ENCODE measurements at places on chromosomes 5 and 9.

GRCh38 chr9:31253800-31254762 lies 1130.4 kb upstream of the ACO1 start:
- H3K36me3 ChIP-seq = no peaks in the 10 kb centered on the region
- no peaks in the 10 kb centered on the region for H3K27me3 ChIP-seq
- no peak overlapping the region for H3K27ac ChIP-seq
- no peak overlapping the region for H3K4me3 ChIP-seq

DNA sequence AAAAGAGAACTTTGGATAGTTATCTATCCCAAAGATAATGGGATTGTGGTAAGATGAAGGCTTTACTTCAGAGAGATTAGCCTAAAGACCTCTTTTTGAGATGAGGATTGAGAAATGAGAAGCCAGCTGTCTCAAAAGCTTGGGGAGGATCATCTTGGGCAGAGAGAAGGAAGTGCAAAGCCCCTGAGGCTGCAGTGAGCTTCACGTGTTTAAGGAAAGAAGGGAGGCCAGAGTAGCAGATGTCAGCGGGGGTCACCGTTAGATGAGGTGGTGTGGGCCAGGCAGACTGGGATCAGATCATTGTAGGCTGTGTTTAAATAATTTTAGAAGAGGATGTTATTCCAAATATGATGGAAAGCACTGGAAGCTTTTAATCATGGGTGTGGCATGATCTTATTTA lies 270.1 kb downstream of the ARHGEF28 start:
- peaks cover 5% of the 10 kb centered on the region for H3K27me3 ChIP-seq
- peaks cover 4% of the 10 kb centered on the region for H3K4me1 ChIP-seq
- H3K36me3 ChIP-seq = no peaks in the 10 kb centered on the region

GRCh38 chr5:966941-967340 lies 41.7 kb upstream of the NKD2 start:
- no peak for DNase-seq
- peaks cover 39% of the 10 kb centered on the region for H3K27me3 ChIP-seq
- no peak overlapping the region for H3K4me3 ChIP-seq
- H3K36me3 ChIP-seq = no peaks in the 10 kb centered on the region
- H3K4me1 ChIP-seq = peaks cover 11% of the 10 kb centered on the region
- H3K27ac ChIP-seq = no peak overlapping the region

DNA sequence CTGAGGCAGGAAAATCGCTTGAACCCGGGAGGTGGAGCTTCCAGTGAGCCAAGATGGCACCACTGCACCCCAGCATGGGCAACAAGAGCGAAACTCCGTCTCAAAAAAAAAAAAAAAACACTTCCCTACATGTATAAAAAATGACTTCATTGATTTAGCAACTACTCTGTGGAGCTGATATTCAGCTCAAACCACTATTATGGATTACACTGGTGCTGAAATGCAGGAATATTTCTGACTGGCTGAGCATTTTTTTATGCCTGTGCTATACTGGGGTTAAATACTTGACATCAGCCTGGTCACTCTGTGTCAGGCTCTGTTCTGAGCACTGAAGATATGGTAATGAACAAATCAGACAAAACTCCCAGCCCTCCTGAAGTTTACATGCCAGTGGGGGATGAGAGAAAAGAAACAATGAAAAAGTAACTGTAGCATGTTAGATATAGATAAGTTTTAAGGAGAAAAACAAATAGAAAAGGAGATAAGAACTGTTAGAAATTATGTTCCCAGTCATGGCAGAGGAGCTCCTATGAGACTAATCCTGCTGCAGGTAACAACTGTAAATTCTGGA lies 22.6 kb upstream of the TTC39B start:
- H3K36me3 ChIP-seq = peaks cover 4% of the 10 kb centered on the region
- no peak overlapping the region for H3K4me3 ChIP-seq
- H3K4me1 ChIP-seq = no peaks in the 10 kb centered on the region
- DNase-seq = no peak
- H3K27ac ChIP-seq = no peak overlapping the region
- peaks cover 10% of the 10 kb centered on the region for H3K27me3 ChIP-seq

DNA sequence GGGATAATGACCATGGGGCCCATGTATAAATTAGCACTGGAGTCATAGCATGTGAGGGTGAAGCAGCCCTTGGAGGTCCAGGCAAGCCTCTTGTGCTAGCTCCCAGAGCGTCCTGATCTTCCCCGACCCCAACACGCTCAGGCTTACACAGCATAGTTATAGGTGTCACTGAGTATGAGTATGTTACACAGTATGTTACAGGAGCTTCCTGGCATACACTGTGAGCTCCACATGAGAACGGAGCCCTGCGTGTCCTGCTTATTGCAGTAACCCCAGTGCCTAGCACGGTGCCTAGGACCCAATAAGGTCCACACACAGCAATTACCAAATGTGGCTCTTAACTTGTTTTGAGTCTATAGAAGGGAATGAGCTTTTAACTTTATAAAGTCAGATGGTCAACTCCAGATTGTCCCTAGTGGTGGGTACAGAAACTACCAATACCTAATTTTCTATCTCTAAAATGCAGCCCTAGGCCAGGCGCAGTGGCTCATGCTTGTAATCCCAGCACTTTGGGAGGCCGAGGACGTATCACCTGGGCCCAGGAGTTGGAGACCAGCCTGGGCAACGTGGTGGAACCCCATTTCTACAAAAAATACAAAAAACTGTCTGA lies 64.1 kb downstream of the PLAC8L1 start:
- H3K4me1 ChIP-seq = peaks cover 8% of the 10 kb centered on the region
- peaks cover 5% of the 10 kb centered on the region for H3K27me3 ChIP-seq
- no peak for DNase-seq
- no peaks in the 10 kb centered on the region for H3K36me3 ChIP-seq
- H3K4me3 ChIP-seq = no peak overlapping the region
- H3K27ac ChIP-seq = no peak overlapping the region

DNA sequence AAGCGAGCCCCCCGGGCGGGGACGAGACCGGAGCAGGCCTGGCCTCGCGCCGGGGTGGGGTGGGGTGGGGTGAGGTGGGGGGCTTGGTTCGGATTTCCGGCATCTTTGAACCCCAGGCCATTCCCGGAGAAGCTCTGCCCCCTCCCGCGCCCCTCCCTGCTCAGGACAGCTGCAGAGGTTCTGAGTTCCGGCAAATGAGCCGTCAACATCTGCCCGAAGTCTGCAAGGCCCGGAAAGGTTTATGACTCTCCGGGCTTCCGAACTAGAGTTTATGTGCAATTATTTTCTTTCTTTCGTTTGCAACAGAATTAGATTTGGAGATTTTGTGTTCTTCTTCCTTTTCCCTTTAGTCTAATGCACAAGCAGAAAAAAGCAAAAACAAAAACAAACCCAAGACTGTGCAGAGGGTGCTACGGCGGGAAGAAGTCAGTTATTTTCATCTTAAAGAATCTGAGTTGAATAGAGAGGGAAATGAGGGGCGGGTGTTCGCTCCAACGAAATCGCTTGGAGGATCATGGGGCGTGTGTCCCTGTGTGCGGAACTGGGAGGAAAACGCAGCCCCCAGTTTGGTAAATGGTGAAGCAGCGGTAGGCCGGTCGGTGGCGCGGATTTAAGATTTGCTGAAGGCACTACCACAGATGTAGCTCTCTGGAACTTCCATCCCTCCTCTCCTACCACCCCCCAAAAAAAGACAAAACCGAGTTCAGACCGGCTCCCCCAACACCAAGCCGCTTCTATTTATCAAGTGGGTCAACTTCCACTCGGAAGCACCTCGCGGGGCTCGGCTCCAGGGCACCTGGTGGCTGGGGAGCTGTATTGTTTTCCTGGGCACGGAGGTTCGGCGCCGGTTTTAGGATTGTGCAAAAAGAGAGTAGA lies 4.8 kb downstream of the LHX2 start:
- H3K36me3 ChIP-seq = peaks cover 20% of the 10 kb centered on the region
- H3K4me3 ChIP-seq = peak overlapping the region; percentile 71
- H3K27ac ChIP-seq = no peak overlapping the region
- H3K27me3 ChIP-seq = peaks cover 38% of the 10 kb centered on the region
- peaks cover 22% of the 10 kb centered on the region for H3K4me1 ChIP-seq

DNA sequence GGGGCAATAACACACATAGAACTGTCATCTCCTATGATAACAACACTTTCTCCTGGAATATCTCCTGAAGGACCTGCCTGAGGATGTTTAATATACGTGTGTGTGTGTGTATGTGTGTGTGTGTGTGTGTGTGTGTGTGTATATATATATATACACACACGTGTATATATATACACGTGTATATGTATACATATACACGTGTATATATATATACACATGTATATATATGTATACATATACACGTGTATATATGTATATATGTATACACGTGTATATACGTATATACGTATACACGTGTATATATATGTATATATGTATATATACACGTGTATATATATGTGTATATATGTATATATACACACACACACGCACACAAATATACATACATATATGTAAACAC lies 27.5 kb downstream of the CDH18 start:
- no peak for DNase-seq
- no peak overlapping the region for H3K4me3 ChIP-seq

GRCh38 chr5:44245935-44246334 lies 143.3 kb downstream of the FGF10 start:
- DNase-seq = no peak
- H3K36me3 ChIP-seq = peaks cover 10% of the 10 kb centered on the region
- H3K4me3 ChIP-seq = no peak overlapping the region
- H3K27me3 ChIP-seq = no peaks in the 10 kb centered on the region

DNA sequence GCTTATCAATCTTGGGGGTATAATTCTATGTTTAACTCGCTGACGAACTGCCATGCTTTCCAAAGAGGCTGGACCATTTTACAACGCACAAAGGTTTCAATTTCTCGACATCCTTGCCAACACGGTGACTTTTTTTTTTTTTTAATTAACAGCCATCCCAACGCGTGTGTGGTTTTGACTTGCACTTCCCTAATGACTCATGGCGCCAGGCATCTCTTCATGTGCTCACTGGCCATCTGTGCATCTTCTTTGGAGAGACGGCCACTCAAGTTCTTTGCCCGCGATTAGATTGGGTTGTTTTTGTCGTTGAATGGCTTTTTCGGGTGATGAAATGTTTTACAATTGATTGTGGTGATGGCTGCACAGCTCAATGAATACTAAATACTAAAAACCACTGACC lies 12.5 kb upstream of the CARD9 start:
- H3K27ac ChIP-seq = peak overlapping the region; percentile 17
- DNase-seq = no peak
- peak overlapping the region; percentile 73 for H3K4me3 ChIP-seq

DNA sequence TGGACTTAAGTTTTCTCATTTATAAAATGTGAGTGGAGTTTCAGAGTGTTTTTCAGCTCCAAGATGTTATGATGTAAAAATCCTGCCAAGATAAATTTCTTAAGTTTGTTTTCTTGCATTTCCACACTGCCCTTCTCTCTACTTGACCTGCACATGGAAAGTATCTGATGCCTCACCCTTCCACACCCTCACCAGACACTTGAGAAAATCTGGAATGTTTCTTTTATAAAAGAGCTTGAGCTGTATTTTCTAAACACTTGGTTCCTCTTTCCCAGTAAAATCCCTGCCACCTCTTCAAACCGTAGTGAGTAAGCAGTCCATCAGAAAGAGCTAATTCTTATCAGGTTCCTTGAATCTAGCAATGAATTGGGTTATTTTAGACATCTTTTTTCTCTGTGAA lies 42.9 kb downstream of the FOXD1 start:
- H3K27ac ChIP-seq = no peak overlapping the region
- peaks cover 41% of the 10 kb centered on the region for H3K27me3 ChIP-seq
- H3K4me1 ChIP-seq = no peaks in the 10 kb centered on the region
- H3K36me3 ChIP-seq = no peaks in the 10 kb centered on the region
- no peak for DNase-seq

- H3K27me3 ChIP-seq = peaks cover 3% of the 10 kb centered on the region
- DNase-seq = no peak
- H3K4me3 ChIP-seq = peak overlapping the region; percentile 92
- H3K27ac ChIP-seq = peak overlapping the region; percentile 77
Observed at GRCh38 chr5:77031891-77032290, 1.7 kb downstream of the AGGF1 start.

GRCh38 chr9:114456929-114457328 lies 48.3 kb downstream of the WHRN start:
- no peak overlapping the region for H3K27ac ChIP-seq
- H3K4me1 ChIP-seq = no peaks in the 10 kb centered on the region
- H3K36me3 ChIP-seq = no peaks in the 10 kb centered on the region
- H3K4me3 ChIP-seq = no peak overlapping the region
- no peaks in the 10 kb centered on the region for H3K27me3 ChIP-seq

GRCh38 chr9:21854594-21854993 lies 52.2 kb downstream of the MTAP start:
- H3K36me3 ChIP-seq = peaks cover 21% of the 10 kb centered on the region
- H3K27ac ChIP-seq = no peak overlapping the region
- no peaks in the 10 kb centered on the region for H3K27me3 ChIP-seq

DNA sequence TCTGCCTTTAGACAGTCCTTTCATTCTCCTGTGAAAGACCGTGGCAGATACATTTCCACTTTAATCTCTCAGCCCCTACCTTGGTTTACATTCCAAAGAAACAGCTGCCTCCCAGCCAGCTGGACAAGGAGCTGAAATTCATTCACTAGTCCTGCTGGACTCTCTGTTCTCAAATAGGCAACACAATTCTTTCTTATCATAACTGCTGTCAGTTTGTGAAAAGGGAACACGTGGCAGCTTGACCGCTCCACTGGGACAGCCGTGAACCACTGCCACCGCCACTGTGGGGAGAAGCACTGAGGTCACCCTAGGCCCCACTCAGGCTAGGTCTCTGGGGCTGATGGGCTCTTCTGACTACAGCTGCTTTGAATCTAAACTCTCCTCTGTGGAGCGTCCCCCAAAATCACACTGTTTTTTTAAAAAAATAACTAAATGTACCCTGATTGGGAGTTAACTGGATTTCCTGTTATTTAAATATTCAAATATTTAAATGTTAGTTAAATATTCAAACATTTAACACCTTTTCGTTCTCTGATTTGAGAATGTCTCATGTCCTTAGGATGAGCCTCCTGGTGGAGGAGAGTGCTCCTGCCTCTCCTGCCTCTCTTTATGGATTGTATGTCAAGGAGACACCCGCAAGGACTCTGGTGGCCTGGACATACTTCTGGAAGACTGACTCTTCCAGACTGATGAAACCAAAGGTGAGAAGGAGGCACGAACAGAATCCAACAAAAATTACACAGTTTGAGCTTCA lies 120.1 kb downstream of the BOD1 start:
- peaks cover 14% of the 10 kb centered on the region for H3K27me3 ChIP-seq
- no peaks in the 10 kb centered on the region for H3K4me1 ChIP-seq
- no peak overlapping the region for H3K27ac ChIP-seq
- DNase-seq = no peak
- no peak overlapping the region for H3K4me3 ChIP-seq

- no peaks in the 10 kb centered on the region for H3K4me1 ChIP-seq
- peaks cover 11% of the 10 kb centered on the region for H3K27me3 ChIP-seq
- H3K4me3 ChIP-seq = no peak overlapping the region
- no peaks in the 10 kb centered on the region for H3K36me3 ChIP-seq
- DNase-seq = no peak
- no peak overlapping the region for H3K27ac ChIP-seq
Observed at GRCh38 chr9:84153885-84154284, 173.3 kb downstream of the RMI1 start.

DNA sequence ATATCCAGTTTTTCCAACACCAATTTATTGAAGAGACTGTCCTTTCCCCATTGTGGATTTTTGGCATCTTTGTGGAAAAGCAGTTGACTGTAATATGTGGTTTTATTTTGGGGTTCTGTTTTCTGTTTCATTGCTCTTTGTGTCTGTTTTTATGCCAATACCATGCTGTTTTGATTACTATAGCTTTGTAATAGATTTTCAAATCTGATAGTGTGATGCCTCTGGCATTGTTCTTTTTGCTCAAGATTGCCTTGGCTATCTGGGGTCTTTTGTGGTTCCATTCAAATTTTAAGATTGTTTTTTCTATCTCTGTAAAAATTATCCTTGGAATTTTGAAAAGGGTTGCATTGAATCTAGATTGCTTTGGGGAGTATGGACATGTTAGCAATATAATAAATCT lies 99.5 kb downstream of the NDUFAF2 start:
- DNase-seq = no peak
- peaks cover 8% of the 10 kb centered on the region for H3K36me3 ChIP-seq
- H3K27ac ChIP-seq = no peak overlapping the region
- no peaks in the 10 kb centered on the region for H3K27me3 ChIP-seq
